NCI-H510A (cell line): ENCODE measurements at places on chromosomes 11 and 22.

GRCh38 chr11:8020244-8020597 is 33.1 kb downstream of the EIF3F start:
- DNase-seq, result no peak

DNA sequence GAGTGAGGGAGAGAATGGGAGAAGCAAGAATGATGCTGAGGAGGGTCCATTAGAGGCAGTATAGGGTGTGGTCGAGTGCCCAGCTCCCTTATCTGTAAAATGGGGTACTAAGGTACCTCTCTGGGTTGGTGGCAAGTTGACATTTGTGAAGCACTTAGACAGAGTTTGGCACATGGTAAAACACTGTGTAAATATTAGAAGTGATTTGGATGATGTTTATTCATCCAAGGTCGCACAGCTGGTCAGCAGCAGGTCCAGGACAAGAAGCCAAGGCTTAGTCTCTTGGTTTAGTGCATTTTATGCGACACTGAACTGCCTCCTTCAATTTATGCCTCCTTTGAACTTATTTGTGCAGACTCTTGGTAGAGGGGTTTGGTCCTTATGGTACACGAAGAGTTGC is 19.4 kb downstream of the KREMEN1 start:
- no peak for DNase-seq

DNA sequence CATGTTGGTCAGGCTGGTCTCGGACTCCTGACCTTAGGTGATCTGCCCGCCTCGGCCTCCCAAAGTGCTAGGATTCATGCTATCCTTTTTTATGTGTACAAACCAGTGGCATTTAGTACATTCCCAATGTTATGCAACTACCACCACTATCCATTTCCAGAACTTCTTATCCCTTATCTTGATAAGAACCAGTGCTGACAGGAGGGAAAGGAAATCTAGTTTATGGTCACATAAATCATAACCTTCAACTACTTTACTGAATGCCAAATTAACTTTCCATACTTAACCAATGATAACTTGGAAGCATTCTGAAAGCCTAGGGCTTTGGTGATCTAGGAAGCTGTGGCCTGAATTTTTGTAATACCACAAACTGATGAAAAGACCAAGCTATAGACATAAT is 170.4 kb downstream of the SWAP70 start:
- no peak for DNase-seq

DNA sequence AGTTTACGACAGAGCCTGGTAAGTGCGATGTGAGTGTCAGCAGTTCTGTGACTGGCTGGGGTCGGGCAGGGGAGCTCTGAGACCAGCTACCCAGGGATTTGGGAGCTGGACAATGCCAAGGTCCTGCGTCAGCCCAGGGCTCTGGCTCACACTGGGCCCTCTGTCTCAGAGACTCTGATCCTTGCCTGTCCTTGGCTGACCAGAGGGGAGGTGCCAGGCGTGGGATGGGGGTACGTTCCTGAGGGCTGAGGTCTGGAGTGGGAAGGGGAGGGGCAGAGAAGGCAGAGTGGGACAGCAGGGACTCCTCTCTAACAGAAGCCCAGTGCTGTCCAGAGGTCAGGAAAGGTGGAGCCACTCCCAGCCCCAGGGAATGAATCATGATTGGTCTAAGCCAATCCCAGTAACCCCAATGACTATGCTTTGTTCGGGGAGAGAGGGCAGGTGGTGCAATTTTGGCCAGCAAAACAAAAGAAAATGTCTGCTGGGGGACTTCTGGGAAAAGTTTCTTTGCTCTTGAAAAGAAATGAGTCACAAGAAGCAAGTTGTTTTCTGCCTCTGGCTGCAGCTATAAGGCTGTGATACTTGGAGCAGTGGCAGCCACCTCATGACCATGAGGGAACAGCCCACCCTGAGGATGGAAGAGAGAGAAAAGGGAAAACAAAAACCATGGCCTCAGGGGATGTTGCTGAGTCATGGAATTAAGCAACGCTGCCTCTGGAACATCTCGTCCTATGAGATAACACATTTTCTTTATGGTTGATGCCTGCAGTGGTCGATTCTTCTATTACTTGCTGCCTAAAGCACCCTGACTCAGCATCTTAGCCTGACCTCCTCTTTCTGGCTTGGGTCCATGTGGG is 108.3 kb downstream of the CHST1 start:
- DNase-seq, result no peak

DNA sequence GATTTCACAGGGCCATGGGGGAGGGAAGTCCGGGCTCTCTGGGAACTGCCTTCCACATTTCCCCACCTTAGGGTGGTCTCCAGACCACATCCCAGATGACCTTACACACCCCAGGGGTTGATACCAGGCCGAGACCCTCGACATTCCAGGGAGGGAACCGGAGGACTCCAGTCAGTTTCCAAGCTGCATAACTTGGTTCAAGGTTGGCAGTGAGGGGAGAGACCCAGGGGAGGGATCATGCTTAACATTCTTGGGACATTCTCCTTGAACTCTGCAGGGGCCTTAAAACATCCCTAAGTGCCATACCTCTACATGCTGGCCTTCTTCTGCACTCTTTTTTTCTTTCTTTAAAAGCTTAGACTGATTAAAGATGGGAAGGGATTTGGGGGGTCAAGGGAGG is 251.0 kb downstream of the ST3GAL4 start:
- no peak for DNase-seq

GRCh38 chr11:125431481-125431880 is 64.6 kb downstream of the FEZ1 start:
- DNase-seq, result no peak

GRCh38 chr11:123707606-123708205 is 33.8 kb downstream of the ZNF202 start:
- DNase-seq, result peak; percentile 3
